Fibroblast of skin of left quadriceps (primary cell): ENCODE measurements at places on chromosomes 2 and 18.

DNA sequence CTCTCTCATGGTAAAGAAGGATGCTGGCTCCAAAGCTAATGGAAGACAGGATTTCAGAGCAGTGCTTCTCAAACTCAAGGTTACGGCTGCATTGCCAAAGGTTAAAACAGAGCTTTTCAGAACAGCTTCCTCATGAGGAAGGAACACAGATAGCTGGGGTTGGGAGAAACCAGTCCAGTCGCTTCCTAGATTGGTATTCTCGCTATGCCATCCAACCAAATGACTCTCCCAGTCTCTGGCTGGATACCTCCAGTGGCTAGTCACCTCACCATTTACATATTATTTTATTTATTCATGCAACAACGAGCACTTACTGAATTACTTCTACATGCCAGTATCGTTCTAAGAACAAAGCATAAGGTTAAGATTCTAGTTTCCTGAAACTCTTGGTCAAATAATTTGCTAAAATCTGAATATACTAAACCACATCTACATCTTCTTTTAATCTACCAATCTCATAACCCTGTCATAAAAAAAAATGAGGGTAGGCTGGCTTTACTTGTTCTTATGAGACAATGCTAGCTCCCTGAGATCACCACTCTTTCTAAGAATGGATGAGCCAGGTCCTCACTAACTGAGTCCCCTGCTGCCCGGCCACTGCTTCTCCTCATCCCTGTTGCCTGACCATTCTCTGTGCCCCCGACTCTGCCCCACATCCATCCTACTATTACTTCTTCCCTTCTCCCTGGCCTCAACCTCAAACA, 20.4 kb downstream of the KDSR start:
- no peak for DNase-seq

DNA sequence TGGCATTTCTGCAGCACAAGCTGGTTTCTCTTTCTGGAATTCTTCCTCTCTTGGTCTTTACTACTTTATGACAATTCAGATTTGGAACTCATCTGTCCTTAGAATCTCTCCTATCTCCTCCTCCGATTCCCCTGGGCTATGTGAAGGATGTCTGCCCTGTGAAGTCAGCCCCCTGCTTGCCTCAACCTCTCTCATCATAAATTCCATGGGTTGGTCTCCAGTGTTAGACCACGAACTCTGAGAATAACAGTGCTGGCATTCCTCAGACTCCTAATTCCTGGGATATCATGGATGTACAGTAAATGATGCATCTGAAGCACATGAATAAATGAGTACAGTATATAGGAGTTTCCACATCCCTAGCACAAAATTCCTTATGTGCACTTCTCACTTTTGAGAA, 21.0 kb upstream of the CYRIA start:
- no peak for DNase-seq

DNA sequence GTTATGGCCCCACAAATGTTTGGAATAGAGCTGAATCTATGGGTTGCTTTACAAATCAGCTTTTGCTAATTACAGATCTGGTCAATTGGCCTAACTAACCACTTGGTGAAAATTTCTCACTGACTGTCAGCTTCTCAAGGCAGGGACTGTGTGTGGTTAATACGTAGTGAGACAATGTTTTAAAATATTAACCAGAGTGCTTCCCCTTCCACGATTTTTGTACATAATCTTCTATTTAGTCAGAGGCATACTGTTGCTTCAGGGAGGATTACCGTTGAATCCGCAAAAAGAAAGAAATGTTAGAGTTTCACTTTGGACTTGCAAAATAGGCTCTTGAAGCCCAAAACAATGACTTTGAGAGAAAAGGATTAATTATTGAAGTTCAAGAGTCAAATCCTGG, 14.9 kb upstream of the KCNS3 start:
- no peak for DNase-seq

DNA sequence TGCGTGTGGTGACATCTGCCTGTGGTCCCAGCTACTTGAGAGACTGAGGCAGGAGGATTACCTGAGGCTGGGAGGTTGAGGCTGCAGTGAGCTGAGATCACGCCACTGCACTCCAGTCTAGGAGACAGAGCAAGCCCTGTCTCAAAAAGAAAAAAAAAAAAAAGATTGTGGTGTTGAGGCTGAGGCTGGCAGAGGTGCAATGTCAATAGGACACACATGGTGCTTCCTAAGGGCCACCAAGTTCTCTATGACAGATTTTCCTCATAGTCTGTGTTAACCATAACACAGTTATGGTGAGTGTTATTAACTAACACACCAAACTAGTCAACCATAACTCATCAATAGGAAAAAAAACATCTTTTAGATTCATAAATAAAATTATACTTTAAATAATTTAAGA, 494.4 kb downstream of the TMX3 start:
- DNase-seq, result no peak

DNA sequence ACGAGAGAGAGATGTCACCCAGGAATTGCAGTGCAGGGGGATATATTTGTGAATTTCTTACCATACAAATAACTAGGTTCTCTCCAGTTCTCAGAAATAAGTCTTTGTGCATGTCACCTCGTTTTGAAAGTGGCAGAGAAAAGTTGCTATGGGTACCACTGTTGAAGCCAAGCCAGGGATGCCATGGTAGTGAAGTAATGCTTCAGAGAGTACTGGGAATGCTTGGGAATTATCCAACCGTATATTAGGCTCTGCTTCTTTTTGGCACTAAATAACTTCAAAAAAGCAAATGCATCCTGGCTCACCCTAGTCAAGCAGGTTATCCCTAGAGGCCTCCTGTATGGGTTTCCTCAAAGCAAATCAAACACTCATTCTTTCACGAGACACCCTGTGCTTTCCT, 50.7 kb upstream of the DDX18 start:
- no peak for DNase-seq

DNA sequence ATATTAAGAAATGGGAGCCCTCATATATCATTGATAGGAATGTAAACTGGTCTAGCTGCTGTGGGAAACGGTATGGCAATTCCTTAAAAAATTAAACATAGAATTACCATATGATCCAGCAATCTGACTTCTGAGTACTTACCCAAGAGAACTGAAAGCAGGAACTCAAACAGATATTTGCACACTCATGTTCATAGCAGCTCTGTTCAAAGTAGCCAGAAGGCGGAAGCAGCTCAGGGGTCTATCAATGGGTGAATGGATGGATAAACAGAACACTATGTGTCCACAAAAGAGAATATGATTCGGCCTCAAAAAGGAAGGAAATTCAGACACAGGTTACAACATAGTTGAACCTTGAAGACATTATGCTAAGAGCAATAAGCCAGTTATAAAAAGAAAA, 135.7 kb upstream of the NDUFV2 start:
- DNase-seq, result no peak

GRCh38 chr18:13416848-13417247, 198.3 kb downstream of the LDLRAD4 start:
- DNase-seq, result no peak

GRCh38 chr2:3751251-3751650, 47.9 kb downstream of the DCDC2C start:
- no peak for DNase-seq

GRCh38 chr2:165573534-165574461, 104.3 kb downstream of the CSRNP3 start:
- no peak for DNase-seq

- no peak for DNase-seq
Measured at GRCh38 chr2:131827481-131828163, 299.9 kb downstream of the CCDC74A start.

DNA sequence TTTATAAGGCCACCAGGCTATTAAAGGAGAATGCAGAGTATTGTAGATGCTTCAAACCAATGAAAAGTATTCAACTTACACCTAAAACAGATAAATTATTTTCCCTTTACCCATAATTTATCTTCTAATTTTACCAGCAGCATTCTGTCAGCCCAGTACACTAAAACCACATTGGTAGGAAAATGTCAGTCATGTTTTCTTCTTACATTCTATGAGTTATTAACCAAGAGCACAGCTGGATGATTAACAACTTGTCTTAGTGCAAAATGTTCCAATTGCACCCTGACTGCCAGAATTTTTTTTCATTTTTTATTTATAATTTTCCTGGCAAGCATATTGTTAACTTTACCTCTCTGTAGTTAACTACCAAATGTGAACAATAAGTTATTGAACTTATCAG, 79.0 kb upstream of the WDR75 start:
- no peak for DNase-seq

GRCh38 chr2:46535360-46535759, 56.0 kb downstream of the TMEM247 start:
- DNase-seq, result no peak

- DNase-seq, result no peak
Measured at GRCh38 chr2:99032786-99033185, 96.8 kb upstream of the CRACDL start.

GRCh38 chr2:64478502-64479230, 24.7 kb downstream of the LGALSL start:
- no peak for DNase-seq

- DNase-seq, result no peak
Measured at GRCh38 chr2:191933307-191934105, 86.6 kb upstream of the CAVIN2 start.

- DNase-seq, result no peak
Measured at GRCh38 chr2:236215761-236216333, 47.7 kb upstream of the GBX2 start.

DNA sequence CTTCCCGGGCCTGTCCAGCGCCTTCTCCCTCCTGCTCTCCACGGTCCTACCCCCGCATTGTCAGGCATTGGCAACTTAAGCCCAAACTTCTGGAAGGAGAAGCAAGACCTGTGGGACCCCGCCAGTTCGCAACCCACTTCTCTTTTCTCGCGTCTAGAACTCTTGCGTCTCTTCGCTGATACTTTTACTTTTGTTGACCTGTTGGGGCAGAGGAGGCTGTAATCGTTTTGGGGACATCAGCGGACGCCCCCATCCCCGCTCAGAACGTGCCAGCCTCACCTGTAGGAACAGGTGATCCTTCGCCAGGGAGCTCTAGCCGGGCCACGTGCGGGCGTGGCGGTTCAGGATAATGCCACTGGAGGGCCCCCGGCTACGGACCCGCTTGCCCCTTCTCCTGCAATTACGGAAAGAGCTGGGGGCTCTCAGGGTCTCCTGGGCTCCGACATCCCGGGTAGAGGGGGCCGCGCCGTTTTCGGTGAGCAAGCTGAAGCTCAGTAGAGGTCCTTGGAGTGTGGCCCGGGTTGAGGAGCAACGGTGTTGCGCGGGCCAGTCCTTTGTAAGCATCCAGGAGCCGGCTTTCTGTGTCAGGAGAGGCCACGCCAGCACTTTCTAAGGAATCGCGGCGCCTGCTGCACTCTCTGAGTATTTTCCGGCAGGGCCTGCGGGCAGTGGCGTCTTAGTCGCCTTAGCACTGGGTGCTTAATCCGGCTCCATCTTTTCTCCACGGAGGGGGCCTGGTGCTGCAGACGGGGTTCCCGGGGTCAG, 1.6 kb downstream of the MTCL1 start:
- DNase-seq, result no peak
